ENCODE measurements at places on chromosomes 4 and X. TPM values are rescaled to one million over a fixed set of nuclear protein-coding genes. Genes with fewer than 3 reads are reported as not detected.

DNA sequence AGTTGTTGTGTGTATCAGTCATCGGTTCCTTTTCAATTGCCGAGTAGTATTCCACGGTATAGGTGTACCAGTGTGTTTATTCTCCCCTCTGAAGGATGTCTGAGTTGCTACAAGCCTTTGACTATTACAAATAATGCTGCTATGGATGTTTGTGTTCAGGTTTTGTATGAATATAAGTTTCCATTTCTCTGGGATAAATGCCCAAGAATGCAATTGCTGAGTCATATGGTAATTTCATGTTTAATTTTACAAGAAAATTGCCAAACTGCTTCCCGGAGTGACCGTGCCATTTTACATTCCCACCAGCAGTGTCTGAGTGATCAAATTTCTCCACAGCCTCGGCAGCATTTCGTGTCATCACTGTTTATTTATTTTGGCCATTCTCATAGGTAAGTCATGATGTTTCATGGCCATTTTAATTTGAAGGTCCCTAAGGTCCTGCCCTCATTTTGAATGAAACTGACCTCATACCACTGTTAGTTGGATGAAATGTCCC, 73.9 kb downstream of the IRF2 start:
- peak; percentile 81 for DNase-seq

- DNase-seq: peak; percentile 47
These were observed 111.3 kb downstream of the AFF1 start for GRCh38 chr4:87046121-87046551.

Gene CDK16
- total RNA-seq: 39.5 TPM

DNA sequence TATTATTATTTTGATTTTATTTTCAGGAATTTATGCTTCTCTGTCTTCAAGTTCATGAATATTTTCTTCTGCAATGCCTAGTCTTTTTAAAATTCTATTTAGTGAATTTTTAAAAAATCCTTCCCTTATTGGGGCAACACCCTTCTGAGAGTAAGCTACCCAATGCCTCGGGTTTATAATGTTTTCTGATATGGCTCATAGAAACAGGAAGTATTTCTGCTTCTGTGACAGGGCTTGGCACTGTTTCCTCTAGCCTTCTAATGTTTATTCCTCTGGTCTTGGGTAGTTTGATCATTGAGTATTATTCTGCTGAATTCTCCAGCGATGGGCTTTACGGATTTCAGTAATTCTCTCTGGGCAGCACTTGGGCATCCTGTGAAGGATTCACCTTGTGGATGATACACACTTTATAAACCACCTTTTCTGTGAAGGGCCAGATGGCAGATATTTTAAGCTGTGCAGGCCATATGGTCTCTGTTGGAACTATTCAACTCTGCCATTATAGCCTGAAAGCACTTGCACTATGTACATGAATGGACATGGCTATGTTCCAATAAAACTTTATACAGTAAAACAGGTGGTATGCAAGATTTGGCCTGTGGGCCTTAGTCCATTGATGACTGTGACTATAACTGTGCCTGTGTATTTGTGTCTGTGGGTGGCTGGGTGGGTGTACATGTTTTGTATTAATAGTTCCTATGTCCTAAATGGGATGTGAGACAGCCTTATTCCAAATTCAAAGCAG, 95.9 kb upstream of the FAT1 start:
- DNase-seq: no peak

Gene SMR3B
- not detected for total RNA-seq
